NCI-H2081 (cell line): ENCODE measurements at places on chromosomes 3 and 15.

- peak; percentile 26 for DNase-seq
Measured at GRCh38 chr3:105752791-105753415, 115.9 kb downstream of the CBLB start.

DNA sequence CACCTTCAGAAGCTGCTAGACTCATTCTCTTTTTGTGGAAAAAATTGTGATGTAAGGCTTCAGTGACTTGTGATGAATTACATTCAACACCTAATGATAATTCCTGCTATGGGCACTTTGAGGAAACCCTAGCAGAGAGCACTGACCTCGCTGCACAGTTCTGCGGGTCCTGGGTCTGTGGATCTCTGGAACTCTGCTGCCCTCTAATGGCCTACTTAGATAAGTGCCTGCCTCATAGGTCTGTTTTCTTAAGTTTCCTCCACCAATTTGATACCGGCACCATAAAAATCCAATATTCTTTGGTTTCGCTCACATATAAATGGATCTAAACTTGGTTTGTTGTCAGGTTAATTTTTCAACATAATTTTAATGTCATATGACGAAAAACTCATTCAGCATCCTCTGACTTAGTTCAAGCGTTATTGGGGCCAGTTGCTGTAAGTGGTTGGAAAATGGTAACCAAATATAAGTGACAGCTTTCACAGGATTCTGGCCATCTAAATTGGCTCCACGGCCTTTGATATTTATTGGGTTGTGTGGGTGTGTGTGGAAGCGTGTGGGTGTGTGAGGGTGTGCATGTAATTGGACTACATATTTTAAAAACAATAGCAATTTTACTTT lies 10.4 kb downstream of the SLITRK3 start:
- DNase-seq: peak; percentile 90

GRCh38 chr3:177887475-177887874 lies 648.8 kb upstream of the KCNMB2 start:
- DNase-seq: no peak

- peak; percentile 87 for DNase-seq
Measured at GRCh38 chr3:166071-166470, 30.5 kb upstream of the CHL1 start.

GRCh38 chr3:165521131-165521871 lies 315.9 kb downstream of the BCHE start:
- no peak for DNase-seq

DNA sequence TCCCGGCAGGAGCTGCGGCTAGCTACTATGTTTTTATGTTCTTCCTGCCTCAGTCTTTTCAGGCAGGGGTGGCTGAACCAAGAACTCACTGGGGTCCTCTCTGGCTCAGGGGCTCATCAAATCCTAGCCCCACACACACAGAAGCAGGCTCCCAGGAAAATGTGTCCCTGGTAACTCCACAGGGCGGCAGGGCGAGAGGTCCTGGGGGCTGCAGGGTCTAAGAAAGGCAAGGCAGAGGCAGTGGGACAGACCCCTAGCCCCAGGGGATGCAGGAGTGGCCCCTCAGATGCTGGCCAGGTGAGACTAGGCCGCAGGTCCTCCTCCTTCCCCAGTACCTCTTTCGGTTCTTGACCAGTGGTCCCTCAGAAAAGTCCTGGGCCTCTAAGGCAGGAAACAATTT lies 48.9 kb downstream of the PTH1R start:
- DNase-seq: no peak

GRCh38 chr3:78091478-78092119 lies 1051.7 kb downstream of the ROBO2 start:
- DNase-seq: no peak

DNA sequence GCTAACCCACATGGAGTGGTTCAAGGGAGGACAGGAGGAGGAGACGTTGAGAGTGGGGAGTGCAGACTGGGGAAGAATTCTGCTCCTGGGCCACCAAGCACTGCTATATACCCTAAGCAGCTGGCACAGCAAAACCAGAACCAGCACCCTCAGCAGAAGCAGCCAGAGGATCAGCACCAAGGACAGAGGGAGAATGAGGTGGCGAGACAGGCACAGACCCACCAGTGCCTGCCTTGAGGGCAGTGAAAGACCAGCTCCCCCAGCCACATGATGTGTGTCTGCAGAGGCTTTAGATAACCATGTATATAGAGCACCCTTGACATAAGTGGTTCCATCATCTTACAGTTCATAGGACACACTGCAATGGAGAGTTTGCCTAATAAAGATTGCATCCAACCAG lies 319.0 kb downstream of the GABRB3 start:
- no peak for DNase-seq

DNA sequence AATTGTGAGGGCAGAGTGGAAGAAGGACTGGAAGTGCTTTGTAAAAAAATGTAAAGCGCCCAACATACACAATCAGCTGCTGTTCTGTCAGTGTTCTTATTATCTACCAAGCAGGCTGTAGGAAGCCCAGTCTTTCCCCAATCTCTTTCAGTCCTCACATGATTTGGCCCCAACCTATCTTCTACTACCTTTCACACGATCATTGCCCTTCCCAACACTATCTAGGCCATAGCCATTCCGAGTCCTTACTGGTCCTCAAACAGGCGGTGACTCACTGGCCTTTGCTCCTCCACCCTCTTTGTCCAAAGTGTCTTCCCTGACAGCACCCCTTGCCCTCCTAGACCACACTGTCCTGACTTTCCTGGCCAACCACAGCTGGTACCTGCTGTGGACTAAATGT lies 861 bp upstream of the RFT1 start:
- DNase-seq: no peak

DNA sequence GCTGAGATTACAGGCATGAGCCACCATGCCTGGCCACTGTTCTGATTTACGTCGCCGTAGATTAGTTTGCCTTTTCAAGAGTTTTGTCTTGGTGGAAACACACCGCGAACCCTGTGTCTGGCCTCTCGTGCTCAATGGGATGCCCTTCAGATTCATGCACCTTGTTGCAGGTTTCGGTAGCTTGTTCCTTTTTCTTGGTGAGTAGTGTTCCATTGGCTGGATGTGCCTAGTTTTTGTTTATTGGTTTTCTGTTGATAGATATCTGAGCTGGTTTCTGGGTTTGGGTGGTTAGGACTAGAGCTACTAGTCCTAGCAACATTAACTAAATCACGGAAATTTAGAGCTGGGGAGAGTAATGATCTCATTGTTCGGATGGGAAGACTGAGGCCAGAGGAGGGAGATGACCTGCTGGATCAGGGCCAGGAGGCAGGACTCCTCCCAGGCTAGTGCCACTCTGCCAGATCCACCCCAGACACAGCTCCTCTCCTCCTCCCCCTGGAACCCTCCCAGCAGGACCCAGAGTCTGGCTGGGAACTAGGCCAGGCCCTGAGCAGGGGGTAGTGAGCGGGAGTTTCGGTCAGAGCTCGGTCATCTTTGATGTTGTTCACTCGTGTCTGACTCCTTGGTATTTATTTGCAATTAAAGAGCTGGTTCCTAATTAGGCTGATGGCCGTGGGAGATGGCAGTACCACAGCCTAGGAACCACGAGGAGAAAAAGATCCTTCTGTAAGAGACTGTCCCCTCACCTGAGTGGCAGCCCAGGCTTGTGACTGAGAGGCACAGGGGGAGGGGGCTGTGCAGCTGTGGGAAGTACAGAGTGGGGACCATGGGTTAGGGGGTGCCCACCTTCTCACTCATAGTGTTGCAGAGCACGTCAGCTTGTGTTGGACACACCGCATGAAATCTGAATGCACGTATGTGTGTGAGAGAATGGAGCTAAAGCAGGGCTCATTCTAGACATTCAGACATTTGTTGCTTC lies 73.4 kb downstream of the SMAD6 start:
- DNase-seq: peak; percentile 14

GRCh38 chr3:86985181-86985826 lies 5.6 kb downstream of the VGLL3 start:
- no peak for DNase-seq

GRCh38 chr3:185215873-185216606 lies 37.8 kb downstream of the EHHADH start:
- DNase-seq: peak; percentile 33

DNA sequence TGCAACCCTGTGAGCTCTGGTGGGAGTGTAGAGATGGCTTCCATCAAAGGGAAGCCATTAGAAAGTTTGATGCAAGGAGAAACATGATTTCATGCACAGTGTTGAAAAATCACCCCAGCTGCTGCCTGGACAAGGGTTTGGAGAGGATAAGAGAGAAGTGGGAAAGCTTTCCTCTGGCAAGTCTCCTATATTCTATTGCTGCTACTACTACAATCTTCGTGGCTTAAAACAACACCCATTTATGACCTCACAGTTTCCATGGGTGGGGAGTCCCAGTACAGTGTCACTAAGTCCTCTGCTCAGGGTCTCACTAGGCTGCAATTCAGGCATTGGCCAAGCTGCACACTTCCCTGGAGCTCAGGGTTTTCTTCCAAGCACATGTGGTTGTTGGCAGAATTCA lies 229.3 kb downstream of the TAFA4 start:
- no peak for DNase-seq

GRCh38 chr3:155912579-155913190 lies 42.2 kb downstream of the GMPS start:
- no peak for DNase-seq

GRCh38 chr3:151912028-151912427 lies 38.6 kb downstream of the SUCNR1 start:
- DNase-seq: no peak

DNA sequence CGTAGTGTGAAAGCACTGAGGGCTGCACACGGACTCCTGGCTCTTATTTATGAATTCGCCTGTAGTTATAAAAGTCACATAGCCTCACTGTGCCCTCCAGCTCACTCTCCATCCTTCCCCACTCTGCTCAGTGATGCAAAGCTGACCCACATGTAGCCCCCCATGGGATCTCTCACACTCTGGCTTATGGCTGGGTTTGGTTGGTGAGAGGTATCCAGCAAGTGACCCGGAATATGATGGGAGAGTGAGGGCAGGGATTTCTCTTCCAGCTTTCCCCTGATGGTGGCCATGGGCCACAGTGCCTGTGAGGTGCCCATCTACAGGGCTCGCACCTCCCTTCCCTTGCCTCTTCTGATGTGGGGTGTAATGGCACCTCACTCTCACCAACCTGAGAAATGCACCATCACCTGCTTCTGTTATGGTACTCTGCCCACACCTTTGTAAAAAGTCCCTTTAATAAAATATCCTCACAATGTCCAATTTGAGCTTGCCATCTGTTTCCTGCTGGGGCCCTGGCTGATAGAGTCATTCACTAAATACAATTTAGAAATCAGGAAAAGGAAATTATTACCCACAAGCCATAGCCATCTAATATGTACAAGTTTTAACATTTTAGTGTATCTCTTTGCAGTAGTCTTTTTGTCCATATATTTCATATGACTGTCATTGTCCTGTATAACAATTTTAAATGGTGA lies 93.6 kb downstream of the SCN11A start:
- no peak for DNase-seq

DNA sequence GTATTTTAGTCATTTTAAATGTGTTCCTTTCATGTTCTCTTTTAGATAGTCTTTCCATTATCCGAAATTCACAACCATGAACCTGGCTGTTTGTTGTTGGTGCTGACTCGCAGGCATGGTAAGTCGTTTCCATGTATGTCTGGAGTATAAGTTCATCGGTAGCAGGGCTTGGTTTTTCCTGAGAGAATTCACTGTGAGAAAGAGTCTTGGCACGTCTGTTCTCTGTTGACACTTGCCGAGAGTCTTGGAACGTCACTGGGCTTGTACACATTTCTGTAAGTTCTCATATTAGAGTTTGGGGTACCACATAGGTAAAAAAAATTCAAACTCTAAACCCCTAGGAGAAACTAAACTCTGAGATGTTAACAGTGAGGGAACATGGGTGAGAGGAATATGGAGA lies 29.4 kb upstream of the EIF4A2 start:
- no peak for DNase-seq

DNA sequence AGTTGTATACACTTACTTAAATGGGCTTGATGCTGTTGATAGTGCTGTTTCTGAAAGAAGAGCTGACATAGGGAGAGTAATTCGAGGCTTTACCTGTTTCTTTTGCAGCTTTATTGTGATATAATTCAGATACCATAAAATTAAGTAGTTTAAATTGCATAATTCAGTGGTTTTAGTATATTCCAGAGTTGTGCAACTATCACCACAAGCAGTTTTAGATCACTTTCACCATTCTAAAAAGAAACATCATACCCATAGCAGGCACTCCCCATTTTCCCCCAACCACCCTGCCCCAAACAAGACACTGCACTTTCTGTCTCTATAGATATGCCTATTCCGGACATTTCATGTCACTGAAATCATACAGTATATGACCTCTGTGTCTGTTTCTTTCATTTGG lies 98.5 kb downstream of the MTHFS start:
- DNase-seq: no peak

DNA sequence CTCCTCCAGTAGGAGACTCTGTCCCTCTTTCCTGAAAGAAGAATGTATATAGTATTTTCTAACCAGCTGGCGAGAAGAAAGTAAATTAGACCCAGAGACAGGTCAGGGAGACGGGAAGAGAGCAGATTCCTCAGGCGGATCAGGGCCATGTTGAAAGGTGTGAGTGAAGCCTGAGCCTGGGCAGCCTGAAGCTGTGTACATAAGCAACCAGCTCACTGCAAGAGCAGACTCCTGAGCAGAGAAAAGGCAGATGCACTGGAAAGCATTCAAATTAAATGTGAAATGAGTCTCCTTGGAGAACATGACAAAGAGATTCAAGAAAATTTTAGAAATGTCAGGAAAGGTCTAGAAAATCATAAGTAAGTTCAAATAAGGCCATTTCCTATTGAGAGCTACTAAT lies 165.8 kb downstream of the GOLIM4 start:
- no peak for DNase-seq

DNA sequence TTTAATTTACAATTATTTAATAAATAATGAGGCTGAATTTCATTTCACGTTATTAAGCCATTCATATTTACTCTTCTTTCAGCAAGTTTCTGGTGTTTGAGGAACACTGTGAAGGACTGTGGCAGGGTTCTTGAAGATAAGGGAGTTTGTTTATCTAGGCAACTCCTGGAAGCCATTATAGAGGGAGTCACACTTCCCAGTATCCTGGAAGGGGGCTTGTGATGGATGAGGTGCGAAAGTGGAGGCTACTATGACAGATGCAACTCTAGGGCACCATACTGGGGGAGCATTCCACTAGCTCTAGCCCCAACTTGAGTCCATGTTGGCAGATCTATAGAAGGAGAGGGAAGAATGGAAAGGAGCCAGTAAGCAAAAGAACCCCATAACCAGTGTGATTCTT lies 14.4 kb downstream of the CNOT10 start:
- no peak for DNase-seq

DNA sequence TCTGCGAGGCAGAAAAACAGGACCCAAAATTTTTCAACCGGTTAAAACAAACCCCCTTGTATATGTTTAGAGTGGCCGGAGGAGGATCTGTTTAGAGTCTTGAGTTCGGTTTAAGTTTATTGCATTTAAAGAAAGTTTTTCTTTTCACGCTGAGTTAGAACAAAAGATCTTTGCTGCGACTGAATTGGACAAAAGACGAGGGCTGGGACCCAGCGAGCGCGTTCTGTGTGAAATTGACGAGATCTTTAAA lies 9.8 kb downstream of the NR2F2 start:
- peak; percentile 44 for DNase-seq

DNA sequence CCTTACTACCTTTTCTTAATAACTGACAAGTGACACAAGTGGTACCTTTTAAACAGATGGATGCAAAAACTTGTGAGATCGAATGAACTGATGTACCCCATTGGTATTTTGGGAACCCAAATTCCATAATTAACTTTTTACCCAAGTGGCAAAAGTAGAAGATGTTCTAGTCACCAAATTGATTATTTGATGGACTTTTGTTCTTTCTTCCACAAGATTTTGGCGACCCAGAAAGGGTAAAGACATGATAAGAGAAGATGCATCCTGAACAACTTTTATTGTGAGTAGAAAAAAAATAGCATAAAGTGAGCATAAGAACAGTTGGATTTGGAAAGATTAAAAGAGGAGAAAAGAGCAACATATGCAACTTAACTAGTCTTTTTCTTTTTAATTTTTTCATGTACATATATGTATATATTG lies 159.5 kb downstream of the TIGIT start:
- DNase-seq: no peak
